ENCODE measurements at places on chromosomes 3 and 15.

DNA sequence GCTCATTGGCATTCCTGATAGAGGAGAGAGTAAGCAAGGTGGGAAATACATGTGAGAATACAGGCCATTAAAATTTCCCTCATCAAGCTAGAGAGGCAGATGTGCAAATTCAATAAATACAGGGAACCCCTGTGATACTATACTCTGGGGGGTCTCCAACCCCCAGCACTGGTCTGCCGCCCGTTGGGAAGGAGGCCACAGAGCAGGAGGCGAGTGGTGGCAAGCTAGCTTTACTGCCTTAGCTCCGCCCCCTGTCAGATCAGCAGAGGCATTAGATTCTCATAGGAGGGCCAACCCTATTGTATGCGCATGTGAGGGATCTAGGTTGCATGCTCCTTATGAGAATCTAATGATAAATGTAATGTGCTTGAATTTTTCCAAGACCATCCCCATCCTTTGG is 97.1 kb upstream of the PLSCR5 start:
- DNase-seq, result no peak

DNA sequence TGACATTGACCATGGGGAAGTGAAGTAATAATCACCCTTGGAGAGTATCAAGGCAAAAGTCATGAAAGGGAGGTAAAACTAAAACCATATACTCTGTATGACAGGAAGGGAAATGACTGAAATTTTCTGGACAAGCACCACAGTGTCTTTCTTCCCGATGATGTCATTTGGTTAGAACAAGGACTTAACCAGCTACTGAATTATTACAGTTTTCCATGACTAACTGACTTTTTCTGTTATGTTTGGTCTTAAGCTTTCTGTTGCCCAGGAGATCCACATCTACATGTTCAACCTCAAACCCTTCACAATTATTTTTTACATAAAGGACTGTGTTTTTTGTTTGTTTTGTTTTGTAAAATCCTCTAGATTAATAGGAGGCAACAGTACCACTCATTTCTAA is 191.9 kb upstream of the IL12A start:
- peak; percentile 59 for DNase-seq

- DNase-seq, result no peak
Observed at GRCh38 chr15:49179433-49180190, 9.6 kb downstream of the GALK2 start.

GRCh38 chr3:192371870-192372400 is 355.4 kb downstream of the FGF12 start:
- no peak for DNase-seq

GRCh38 chr3:126287536-126288241 is 69.5 kb downstream of the KLF15 start:
- DNase-seq, result peak; percentile 48

DNA sequence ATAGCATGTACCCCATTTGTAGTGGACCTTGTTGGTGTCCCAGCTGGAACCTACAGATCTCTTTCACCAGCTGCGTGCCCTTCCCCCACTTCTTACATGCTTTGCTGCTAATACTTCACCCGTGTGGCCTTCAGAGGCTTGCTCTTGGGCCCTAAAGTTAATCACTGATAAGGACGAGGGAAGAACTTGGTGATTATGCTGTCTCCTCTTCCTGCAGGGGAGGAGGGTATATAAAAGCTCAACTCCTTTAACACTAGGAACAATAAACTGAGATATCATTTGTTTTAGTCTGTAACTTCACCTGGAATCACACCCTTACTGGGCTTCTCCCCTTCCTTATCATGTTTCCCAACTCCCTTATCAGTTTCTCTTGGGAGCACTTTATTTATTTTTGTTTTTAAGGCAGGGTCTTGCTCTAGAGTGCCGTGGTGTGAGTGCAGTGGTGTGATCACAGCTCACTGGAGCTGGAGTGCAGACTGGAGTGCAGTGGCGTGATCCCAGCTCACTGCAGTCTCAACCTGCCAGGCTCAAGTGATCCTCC is 43.2 kb upstream of the PIK3R4 start:
- DNase-seq, result no peak

GRCh38 chr15:83734487-83734886 is 80.6 kb downstream of the ADAMTSL3 start:
- peak; percentile 82 for DNase-seq

DNA sequence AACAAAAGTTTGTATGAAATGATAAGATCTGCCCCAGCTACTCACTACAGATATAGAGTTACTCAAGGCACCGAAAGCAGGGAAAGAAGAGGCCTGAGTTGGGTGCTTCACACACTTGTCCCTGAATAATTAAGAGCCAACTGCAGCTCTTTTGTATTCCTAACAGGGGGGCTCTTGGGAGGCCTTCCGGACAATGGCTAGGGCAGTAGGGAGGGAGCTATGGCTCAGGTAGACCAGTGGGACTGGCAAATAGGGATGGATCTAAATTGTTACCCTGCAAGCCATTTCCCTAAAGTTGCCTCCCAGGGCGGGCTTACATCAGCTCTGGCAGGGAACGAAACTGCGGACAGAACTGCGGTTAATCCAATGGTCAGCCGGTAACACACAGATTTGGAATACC is 6.2 kb downstream of the SEMA5B start:
- no peak for DNase-seq

- peak; percentile 35 for DNase-seq
Observed at GRCh38 chr3:116007000-116007399, 383.7 kb downstream of the GAP43 start.

DNA sequence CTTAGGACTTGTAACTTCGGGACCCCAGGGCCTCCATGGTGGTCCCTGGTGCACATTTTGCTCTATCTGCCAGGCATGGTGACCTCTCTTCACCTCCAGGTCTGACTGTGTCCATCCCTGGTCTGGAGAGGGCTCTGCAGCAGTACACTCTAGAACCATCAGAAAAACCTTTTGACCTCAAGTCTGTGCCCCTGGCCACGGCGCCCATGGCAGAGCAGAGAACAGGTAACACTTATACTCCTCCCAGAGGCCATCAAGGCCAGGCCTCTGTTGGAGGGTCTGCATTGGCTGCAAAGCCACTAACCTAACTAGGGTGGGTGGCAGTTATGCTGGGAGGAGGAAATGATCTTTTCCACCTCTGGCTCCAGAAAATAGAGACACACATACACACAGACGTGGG is 10.3 kb upstream of the HMCES start:
- no peak for DNase-seq

- no peak for DNase-seq
Observed at GRCh38 chr3:54736459-54736858, 191.4 kb downstream of the LRTM1 start.

DNA sequence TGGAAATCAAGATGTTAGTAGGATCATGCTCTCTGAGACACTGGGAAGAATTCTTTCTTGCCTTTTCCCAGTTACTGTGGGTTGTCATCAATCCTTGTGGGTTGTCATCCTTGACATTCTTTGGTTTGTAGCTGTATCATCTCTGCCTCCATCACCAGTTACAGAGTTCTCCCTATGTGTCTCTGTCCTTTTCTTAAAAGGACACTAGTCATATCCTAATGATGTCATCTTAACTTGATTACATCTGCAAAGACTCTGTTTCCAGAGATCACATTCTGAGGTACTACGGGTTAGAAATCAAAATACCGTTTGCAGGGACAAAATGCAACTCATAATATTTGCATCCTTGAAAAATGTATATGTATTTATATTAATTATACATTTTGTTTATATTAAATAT is 500.4 kb downstream of the ZBBX start:
- DNase-seq, result no peak

DNA sequence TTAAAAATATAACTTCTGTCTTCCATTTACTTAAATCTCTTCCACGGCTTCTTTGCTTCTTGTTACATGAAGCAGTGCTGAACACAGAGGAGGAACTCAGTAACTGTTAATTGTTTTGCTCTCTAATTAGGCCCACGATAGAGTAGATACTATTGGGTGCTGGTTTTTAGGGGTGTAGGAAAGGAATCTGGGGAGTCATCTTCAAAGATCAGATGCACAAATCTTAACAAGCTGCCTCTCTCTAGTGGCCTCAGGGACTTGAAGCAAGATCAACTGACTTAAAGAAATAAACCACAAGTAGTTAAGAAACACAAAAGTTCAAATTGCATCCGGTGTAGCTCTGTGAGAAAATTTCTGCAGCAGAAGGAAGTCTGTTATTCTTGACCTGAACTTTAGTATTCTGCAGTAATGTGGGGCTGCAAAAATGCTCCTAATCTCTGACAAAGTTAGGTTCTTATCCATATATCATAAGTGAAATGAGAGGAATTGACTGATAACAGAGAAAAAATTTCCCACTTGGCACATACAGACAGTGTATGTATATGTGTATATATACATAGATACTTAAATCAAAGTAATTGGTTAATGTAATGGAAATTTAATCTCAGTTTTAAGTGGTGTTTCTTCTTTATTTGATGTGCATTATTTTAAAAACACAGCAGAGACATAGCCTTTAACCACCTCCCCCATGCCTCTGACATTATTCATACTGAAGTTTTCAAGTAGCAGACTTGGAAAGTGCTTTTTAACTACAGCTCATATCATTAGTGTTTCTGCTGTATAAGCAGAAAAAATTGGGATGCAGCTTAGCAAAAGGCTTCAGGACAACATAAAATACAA is 51.8 kb downstream of the CHST2 start:
- no peak for DNase-seq

DNA sequence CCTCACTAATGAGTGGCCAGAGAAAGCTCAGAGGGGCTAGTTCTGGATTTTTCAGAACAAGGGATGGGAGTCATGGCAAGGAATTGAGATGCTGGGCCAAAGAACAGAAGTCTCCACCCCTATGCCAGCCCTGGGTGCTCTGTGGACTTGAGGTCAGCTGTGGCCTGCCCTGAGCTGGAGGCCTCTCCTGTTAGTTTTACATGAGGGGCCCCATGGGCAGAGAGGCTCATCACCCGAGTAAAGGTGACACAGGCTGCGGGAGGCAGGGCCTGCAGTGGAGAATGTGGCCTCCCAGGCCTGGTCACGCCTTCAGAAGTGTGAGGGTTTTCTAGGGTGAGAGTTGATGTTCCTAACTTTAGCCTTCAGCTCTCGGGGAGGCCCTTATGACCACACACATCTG is 44.9 kb downstream of the ABHD5 start:
- DNase-seq, result no peak

DNA sequence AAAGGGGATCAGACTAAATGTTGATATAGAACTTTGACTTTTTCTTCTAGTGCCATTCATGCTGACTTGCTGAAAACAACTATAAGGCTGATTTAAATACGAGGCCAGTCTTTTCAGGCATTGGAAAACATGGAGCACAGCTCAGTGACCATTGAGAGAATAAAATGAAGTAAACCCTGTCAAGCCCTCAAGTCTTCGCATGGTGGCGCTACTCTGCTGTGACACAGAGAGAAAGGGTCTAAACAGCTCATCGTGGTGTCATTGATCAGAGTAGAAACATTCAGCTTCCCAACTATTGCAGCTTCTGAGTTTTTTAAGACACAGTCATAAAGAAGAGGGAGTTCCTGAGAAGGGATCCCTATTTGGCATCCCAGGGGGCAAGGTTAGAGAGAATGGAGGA is 716.2 kb downstream of the DIPK2A start:
- peak; percentile 15 for DNase-seq

DNA sequence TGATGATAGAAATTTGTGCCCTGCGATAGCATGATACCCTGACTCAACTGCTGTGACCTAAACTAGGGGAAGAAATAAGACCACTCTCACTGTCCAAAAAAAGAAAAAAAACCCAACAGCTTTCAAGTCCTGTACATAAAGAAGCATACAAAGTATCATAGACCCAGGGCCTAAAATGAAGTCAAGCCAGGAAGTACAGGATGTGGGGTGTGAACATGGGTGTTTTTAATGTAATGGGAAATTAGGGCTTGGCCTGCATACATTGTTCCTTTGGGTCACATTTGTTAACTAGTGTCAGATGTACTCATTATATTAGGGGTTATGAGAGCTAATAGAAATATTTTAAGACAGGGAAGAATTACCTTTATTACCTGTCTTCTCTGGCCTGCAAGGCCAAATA is 200.5 kb upstream of the BHLHE40 start:
- no peak for DNase-seq

DNA sequence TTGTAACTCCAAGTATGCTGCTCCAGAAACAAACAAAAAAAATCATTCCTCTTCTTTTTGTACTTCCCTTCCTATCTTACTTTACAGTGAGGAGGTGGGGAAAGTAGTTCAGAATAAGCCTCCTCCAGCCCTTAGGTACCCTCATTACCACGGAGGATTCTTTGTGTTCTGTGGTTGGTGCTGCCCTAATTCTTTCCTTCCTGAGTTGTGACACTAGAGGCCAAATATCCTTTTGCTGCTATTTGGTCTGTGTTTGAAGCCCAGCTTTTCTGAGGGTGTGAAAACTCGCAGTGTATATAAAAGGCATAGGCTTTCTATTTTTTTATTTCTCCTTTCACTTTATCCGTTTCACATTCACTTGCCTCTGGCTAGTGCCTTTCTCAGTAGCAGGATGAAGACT is 98.2 kb downstream of the HHLA2 start:
- DNase-seq, result no peak

- no peak for DNase-seq
Observed at GRCh38 chr3:99526921-99527320, 111.5 kb upstream of the COL8A1 start.

DNA sequence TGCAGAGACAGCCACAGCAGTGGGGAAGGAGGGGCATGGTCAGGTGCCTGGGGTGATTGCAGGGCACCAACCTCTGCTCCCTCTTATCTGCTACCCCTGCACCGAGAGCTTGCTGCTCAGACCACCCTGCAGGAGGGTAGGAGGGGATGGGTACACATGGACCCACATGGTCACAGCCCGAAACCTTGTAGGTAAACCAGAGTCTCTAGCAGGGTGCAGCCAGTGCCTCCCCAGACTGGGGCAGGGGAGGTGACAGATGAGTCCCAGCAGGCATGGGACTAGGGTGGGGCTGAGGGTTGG is 49.2 kb downstream of the FAH start:
- DNase-seq, result no peak

DNA sequence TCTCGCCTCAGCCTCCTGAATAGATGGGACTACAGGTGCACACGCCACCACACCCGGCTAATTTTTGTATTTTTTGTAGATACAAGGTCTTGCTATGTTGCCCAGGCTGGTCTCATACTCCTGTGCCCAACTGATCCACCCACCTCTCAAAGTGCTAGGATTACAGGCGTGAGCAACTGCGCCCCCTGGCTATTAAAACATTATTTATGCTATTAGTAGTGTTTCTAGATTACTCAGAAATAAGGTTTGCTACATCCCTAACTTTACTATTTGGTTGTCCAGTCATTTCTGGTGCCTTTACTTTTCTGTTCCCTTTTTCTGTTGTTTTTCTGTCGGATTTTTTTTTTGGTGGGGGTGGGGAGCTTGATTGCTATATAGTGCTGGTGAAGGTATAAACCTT is 393.6 kb upstream of the TPM1 start:
- peak; percentile 43 for DNase-seq

DNA sequence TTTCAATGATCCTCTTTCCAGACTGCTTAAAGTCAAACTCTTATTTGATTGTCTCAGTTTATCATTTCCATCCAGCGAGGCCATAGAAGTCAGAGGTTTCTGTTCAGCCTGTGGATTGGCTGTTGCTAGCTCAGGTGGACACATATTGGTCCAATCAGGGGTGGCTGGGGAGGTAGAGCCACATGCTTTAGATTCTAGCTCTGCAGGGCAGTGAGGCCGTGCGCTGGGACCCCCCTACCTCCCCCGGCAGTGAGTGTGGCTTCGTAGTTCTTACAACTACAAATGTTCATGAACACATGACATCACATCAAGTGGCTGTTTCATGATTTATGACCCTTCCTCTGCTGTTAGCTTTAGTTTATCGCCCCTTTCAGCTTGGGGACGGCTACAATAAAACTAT is 18.0 kb downstream of the APOD start:
- no peak for DNase-seq

- DNase-seq, result no peak
Observed at GRCh38 chr3:147773116-147773630, 364.0 kb downstream of the ZIC1 start.

- DNase-seq, result no peak
Observed at GRCh38 chr3:41365973-41366372, 166.7 kb downstream of the CTNNB1 start.
